AG09309 (cell line): ENCODE measurements at places on chromosomes 6 and 20.

DNA sequence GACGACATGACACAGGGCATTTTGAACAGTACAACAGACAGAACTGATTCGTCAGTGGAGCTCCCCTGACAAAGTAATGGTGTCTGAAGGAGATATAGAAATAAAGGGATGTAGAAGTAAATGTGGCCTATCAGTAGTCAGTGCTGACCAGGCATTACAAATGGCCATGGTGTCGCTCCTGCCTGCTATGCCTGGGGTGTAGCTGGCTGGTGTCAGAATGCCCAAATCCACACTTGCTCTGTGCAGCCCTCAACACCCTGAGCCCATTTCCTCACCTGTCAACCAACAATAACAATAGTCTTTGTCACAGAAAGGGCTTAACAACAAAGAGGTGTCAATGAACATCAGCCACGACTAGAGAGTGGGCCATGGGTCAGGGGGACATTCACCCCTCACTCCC is 53.2 kb downstream of the MAP3K5 start:
- no peak for DNase-seq

- no peak for DNase-seq
These were observed 50.9 kb upstream of the RPS6KA2 start for GRCh38 chr6:166677941-166678340.

DNA sequence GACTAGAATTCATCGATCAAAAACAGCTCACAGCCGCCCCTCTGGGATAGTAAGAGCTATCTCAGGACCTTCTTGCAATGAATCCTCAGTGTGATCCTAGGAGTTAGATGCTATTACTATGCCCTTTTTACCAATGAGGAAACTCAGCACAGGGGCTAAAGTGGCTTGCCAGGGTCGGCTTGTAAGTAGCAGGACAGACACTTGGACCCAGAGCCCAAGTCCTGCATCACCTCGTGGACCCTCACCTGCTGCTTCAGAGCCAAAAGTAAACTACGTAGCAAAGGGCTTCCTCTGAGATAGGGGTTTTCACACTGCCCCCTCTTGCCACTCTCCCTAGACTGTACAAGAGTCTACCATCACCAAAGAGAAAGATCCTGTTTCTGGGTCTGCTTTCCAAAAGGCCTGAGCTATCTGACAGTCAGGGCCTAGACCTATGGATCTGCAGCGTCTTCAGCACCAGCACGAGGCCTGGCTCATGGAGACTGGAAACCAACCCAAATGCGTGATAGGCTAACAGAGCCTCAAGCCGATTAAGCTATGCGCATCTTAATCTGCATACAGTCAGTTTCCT is 172.3 kb downstream of the ANKRD60 start:
- DNase-seq = no peak

- DNase-seq = no peak
These were observed 25.8 kb downstream of the SLC2A12 start for GRCh38 chr6:134026597-134026996.

GRCh38 chr6:121539439-121539838 is 104.0 kb downstream of the GJA1 start:
- DNase-seq = no peak

GRCh38 chr6:131638013-131638412 is 911 bp downstream of the ENPP3 start:
- no peak for DNase-seq

- DNase-seq = no peak
These were observed 8.0 kb downstream of the SLC22A3 start for GRCh38 chr6:160356074-160356744.

- no peak for DNase-seq
These were observed 4.4 kb downstream of the PPP1R16B start for GRCh38 chr20:38809942-38810341.

- peak; percentile 95 for DNase-seq
These were observed 95.0 kb downstream of the SNX5 start for GRCh38 chr20:17873410-17874270.

GRCh38 chr6:142297996-142298753 is 3.6 kb upstream of the ADGRG6 start:
- no peak for DNase-seq

DNA sequence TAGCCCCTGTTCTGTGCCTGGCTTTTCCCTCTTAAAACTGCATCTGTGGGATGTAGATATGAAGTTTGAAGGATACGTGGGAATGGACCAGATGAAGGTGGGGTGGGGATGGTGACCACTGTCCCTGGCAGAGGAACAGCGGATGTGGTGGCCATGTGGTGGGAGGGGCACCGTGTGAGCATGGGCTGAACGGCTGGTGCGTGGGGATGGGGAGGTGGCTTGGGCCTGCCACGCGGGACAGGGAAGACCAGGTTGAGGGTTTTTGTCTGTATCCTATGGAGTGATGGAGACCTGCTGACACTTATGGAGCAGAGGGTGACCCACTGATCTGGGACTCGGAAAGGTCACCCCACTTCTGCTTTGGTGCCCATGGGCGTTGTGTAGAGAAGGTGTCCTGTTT is 19.2 kb downstream of the PHACTR3 start:
- DNase-seq = no peak

DNA sequence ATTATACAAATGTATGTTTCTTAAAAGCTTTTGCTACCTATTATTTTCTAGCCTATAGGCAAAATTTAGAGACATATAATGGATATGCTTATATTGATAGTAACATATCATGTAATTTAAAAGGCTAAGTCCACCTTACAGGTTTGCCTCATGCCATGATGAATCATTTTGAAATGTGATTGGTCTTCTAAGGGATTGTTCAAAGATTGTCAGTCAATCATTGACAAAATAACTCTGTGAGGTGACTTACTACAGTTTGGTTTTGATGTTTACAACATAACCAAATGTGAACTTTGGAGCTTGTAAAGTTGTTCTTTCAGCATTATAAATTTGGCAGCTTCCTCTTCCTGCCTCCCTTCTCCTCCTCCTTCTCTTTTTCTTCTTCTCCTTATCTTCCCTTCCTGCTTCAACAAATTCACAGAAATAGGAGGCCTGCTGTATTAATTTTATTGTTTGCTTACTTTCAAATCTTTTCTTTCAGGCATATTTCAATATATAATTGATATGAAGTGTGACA is 39.7 kb upstream of the ZFP64 start:
- DNase-seq = no peak

DNA sequence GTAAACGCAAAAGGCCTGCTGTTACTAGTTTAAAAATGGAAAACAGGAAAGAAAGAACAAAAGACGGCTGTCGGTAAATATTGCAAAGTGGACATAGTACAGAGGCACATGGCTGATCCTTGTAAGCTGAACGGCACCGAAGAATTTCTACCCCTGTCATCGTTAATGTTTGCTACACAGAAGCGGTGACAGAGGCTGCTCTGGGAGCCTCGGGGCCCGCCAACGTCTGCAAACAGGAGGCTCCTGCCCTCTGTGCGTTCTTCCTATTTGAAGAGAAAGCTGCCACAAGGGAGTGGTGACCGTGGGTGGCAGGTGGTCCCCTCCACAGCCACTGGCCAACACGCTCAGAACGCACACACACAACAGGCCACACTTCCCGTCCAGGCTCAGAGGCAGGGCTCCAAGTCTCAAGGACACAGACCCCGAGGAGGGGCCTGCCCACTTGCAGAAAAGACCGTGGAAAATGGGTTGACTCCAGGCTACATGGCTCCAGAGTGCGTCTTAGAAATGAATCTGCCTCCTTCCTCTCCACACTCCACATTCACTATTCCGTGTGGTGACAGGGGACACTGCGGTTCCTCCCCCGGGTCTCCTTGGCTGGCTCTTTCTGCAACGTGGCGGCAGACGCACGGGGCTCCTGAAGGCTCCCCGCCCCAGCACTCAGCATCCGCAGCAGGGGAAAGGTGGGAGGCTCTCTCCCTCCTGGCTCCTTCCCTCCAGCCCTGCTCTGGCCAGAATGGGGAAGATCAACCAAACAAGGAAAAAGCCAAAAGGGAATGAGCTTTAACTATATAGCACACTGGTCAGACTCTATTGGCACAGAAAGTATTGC is 64.5 kb downstream of the GMPR start:
- no peak for DNase-seq

- no peak for DNase-seq
These were observed 24.4 kb downstream of the DIDO1 start for GRCh38 chr20:62901891-62902290.

DNA sequence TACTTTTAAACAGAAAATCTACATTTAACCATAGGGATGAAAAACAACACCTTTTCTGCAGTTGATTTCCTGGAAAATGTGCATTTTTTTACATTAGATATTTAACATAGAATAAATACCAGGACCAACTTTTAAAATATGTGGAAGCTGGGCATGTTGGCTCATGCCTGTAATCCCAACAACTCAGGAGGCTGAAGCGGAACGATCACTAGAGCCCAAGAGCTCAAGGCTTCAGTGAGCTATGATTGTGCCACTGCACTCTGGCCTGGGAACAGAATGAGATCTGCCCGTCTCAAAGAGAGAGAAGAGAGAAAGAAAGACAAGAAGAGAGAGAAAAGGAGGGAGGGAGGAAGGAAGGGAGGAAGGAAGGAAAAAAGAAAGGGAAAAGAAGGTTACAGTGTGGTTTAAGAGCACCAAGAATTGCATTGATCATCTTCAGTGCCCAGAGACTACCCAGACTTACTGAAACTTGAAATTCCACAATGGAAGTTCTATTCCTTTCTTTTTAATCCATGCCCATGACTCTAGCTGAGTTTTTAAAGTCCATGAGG is 189.4 kb upstream of the ARID1B start:
- no peak for DNase-seq

DNA sequence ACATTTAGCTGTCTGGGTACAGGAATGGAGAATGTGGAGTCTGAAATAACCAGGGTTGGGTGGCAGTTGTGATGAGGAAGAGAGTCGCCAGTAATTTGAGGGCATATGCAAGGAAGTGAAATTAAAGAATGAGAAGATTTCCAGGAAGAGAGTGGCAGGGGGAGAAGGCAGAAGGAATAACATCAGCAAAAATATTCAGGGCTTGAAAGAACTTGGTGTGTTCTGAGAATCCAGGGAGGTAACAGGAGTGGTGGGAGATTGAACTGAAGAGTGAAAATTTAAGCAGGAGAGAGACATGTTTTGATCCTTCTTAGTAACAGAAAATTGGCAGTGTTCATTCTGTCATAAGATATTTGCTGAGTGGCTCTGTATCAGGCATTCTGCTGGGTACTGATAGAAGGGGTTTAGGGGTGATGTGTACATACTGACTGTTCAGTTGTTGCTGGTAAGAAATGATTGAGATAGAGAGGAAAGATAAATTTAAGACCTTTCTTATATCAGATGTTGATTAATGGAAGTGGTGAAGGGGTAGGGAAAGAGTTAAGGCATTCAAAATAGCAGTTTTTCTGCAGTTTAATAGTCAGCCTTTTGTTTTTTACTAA is 54.7 kb downstream of the PHF20 start:
- no peak for DNase-seq

DNA sequence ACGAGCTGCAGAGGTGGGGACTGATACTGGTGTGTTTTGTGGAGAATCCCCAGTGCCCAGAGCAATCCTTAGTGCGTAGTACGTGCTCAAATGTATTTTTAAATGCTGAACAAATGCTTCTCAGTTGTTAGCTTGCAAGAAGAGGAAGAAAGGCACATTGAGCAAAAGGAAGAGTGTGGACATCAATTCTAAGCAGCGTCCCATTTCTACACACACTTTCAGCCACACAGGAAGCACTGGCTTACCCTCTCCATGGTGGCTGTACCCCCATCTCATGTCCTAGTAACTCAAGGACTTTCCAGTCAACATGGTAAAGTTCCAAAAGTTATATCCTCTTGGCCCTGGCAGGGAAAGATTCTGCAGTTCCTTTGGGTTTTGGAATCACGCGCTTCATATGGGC is 98.8 kb upstream of the NXT1 start:
- DNase-seq = no peak

DNA sequence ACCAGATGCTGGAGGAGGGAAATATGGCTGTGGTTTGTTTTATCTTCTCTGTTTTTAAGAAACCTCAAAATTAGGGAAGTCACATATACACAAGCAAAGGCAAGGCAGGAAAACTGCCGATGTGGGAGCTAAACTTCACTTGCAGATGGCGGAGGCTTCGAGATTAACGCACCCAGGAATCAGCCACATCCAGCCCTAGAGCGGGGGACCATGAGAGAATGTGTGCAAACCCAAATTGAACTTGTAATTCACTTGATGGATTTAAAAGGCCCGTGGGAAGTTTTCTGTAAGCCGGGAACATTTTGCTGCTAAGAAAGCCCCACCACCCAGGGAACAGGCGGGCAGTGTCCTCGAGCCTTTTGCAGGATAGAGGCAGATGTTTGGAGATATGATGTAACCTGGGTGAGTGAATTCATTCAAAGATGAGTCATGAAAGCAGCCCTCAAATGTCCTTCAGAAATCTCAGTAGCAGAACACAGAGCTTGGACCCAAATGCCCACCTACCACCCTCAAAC is 39.9 kb downstream of the PREX1 start:
- DNase-seq = peak; percentile 25

DNA sequence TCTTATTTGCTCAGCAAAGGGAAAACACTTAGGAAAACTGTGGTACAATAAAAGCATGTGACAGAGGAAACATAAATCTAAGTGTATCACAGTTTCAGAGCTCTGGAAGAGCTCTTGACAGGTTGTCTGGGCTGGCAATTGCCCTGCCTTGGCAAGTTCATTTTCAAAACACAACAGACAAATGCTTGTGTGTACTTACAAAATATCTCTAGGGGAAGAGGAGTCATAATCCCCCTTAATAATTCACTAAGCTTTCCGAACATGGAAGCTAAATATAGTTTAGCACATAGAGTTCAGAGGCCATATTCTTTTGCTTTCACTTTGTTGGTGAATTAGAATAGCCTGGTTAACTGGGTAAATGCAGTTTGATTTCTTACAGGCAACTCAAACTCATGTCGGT is 211.6 kb upstream of the THEMIS start:
- no peak for DNase-seq

DNA sequence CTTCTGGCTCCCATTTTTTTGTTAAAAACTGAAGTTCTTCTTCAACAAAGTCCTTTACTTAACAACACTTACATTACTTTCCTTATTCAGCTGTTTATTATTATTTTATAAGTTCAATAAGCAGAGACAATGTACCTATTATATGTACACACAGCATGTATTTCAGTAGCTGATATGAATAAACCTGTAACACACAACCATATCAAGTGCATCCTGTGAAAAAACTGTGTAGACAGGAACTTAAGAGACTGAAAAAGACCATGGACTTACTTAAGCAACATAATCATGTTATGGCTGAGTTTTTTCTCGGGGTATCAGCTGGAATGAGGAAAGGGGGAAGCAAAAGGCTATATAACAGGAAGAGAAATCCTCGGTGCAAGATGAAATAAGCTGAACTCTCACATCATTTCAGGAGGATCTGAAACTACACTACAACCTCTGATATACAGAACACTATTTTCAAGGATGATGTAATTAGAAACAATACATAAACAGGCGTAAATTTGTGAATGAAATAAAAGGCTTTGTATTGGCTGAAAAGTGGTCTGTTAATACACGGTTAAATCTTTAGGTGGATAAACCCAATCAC is 70.9 kb downstream of the REV3L start:
- DNase-seq = no peak
